ENCODE measurements at places on chromosomes 2 and 18. TPM values are rescaled to one million over a fixed set of nuclear protein-coding genes. Genes with fewer than 3 reads are reported as not detected.

- DNase-seq: no peak
Measured at GRCh38 chr2:226414335-226414734, 385.3 kb downstream of the IRS1 start.

DNA sequence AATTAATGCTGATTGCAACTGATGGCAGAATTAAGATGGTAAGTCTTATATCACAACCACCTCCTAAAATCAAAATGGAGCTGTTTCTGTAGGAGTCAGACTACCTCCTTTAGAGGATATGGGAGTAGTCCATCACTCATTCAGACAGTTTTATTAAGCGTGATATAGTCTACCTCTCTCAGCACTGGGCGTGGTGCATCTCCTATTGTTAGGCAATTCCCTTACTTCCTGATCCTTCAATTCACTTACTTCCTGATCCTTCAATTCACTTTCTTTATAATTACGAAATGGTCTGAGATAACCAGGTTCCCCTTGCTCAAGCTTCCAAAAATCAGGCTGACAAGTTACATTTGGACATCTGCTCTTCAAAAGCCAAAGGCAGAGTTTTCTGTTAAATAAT is 31.9 kb downstream of the ATP8B1 start:
- no peak for DNase-seq

DNA sequence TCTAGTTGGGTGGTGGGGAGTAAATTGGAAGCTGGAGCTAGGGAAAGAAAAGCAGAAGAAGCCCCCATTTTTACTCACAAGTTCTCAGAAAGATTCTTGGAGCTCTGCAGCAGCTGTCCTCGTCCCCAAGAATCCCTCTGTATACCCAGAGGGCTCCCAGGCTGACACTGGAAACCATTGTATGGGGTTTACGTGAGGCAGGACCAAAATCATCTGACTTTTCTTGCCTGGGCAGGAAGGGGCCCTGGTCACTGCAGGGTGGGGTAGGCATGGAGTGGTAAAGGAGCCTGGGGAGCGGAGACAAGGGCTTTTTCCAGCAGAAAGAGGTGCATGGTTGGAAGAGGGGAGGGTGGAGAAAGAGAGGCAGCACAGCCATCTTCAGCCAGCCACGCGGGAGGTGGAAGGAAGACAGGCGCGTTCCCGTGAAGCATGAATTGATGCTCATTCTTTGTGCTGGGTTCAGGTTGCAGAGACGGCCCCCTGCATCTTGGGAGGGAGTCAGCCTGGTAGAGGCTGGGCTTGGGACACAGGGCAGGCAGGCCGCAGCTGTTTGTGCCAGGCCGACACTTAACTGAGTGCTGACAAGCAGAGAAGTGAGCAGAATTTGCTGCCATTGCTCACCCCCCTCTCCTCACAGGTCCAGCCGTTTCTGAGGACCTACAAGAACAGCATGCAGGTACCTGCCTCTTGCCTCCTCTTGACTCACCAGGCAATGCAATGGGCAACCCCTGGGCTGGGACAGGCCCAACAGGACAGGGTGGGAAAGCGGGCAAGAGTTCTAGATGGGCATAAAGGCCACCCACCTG is 94.8 kb downstream of the PLB1 start:
- DNase-seq: no peak

CCDC141 gene
- not detected for total RNA-seq

DNA sequence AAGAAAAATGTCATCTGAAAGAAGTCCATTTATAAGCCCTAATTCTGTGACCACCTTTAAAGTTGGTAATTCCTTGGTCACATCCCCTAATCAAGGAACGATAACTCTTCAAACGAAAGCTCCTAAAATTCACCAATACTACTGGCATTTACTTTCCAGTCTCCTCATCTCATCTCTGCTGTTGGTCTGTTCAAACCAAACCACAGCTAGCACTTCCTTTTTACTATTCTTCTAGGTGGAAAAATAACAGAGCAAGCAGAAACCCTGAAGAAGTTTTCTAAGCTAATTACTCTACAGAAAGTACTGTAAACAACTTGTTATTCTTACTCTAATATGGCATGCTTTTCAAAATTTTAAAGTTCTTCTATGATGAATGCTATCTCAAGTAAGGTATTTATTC is 21.6 kb downstream of the TIA1 start:
- no peak for DNase-seq

DNA sequence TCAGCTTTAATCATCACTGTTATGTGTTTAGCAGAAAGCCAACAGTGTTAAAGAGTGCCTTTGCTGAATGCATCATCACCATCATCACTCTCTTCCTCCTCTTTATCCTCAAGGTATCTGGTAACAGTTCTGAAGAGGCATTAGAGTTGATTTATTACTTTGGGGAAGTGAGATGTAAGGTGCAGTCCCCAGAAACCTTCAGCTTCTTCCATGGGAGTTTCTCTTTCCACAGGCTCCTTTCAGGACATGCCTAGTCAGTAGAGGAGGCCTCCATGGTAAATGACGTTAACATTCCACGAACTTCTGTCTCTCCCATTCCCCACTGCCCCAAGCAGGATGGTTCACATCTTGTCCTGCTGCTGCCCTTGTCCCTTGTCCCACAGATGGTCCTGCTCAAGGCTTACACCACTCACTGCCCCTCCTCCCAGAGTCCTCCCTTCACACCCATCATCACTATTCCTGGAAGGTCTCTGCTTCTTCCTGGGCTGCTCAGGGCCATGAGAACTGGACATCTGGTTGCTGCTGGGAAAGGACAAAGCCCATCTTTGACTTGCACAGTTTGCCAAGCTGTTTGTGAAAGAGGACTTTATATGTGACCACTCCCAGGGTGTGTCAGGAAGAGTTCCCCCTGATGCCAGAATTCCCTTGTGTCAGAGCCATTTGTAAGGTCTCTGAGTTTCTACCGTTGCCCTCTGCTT is 5.3 kb upstream of the REG1A start:
- no peak for DNase-seq

DNA sequence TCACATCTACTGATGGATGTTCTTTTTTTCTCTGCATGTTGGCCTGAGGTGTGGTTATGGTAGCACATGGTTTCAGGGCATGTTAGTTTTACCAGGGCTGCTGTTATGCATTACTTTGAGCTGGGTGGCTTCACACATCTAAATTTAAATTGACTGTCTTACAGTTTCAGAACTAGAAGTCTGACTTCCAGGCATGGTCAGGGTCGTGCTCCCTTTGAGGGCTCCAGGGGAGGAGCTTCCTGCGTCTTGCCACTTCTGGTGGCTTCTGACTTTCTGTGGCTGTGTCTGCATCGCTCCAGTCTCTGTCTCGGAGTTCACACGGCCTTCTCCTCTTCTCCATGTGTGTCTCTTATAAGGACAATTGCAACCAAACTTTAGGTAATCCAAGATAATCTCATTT is 143.9 kb downstream of the GALR1 start:
- DNase-seq: no peak

C2orf66 gene
- total RNA-seq: 0.05 TPM

DNA sequence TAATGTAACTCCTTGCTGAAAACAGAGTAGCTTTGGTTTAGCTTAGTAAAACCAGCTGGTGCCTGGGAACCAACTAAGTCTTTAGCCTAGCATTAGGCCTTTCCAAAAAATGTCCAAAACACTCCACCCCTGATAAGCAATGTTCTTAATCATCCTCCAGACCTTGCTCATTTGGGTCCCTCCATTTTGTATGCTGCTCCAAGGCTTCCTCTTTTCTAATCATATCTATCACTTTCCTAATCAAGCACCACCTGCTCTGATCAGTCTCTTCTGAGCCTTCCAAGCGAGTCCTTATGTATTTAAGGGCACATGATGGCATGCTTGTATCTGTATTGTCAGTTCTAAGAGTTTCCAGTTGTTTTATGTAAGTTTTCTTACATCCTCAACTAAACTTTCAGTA is 23.6 kb downstream of the THADA start:
- DNase-seq: no peak

VIL1 gene
- total RNA-seq: not detected

SCRN3 gene
- 15.9 TPM for total RNA-seq

GRCh38 chr2:229025653-229026052 is 245.4 kb downstream of the PID1 start:
- DNase-seq: no peak

DNA sequence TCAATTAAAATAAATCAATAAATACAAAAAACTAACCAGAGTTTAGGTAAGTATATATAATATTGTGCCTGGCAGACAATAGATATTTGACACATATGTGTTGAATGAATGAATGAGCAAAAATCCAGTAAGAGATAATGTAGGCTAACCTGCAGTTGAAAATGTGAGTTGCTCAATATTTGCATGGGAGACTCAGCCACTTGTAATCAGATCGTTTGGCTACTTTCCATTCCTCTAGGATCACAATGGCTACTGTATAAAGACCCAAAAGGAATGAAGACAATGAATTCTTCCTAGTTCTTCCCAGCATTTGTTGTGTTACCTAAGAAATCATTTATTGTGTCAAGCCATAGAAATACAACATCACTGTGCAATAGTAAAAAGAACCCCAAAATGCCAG is 25.3 kb downstream of the PIEZO2 start:
- DNase-seq: no peak

RGPD3 gene
- 0.39 TPM for total RNA-seq

GRCh38 chr2:2747797-2748301 is 416.8 kb upstream of the MYT1L start:
- DNase-seq: no peak

Data from SJSA1 (cell line).